ENCODE measurements at places on chromosomes 7 and 10.

DNA sequence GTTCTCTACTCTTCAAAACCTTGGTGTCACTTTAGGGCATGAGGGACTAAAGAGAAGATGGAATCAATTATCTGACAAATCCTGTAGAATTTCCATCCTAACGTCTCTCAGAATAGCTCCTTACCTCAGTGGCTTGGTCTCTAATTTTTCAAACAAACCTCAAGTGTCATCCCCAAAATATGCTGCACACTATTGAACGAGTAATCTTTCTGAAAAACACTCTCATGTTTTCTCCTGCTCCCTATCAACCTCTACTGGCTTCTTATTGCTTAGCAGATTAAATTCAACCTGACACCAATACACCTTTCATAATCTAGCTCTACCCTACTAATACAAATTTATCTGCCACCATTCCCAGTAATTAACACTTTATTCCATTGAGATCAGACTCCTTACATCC lies 8.5 kb downstream of the CNOT4 start:
- no peak for DNase-seq

- DNase-seq: no peak
These were observed 52.7 kb downstream of the GNA12 start for GRCh38 chr7:2791390-2791789.

- no peak for DNase-seq
These were observed 215.6 kb downstream of the GPR37 start for GRCh38 chr7:124550036-124550435.

GRCh38 chr10:117425974-117426566 lies 50.8 kb upstream of the PDZD8 start:
- no peak for DNase-seq

DNA sequence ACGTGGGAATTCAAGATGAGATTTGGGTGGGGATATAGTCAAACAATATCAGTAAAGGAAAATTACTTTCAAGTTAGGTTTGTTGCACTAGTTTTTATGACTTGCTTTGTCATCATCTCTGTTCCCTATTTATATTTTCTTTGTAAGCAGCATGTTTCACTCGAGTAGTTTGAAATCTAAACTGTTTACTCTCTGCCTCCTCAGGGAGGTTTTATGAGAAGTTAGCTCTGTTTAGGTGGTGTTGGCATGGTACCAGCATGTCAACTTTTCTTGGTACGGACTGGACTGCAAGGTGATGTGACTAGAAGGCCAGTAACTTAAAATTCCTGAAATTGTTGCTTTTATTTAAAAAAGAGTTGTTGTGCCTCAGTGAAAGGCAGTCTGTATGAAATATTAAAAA lies 59.2 kb upstream of the MTPN start:
- no peak for DNase-seq

- DNase-seq: no peak
These were observed 7.8 kb downstream of the CRHR2 start for GRCh38 chr7:30674420-30674819.

GRCh38 chr7:159096736-159097581 lies 47.7 kb downstream of the VIPR2 start:
- DNase-seq: no peak

- DNase-seq: no peak
These were observed 27.1 kb upstream of the SOSTDC1 start for GRCh38 chr7:16492513-16493062.

- no peak for DNase-seq
These were observed 7.2 kb downstream of the SFMBT2 start for GRCh38 chr10:7403620-7404019.

DNA sequence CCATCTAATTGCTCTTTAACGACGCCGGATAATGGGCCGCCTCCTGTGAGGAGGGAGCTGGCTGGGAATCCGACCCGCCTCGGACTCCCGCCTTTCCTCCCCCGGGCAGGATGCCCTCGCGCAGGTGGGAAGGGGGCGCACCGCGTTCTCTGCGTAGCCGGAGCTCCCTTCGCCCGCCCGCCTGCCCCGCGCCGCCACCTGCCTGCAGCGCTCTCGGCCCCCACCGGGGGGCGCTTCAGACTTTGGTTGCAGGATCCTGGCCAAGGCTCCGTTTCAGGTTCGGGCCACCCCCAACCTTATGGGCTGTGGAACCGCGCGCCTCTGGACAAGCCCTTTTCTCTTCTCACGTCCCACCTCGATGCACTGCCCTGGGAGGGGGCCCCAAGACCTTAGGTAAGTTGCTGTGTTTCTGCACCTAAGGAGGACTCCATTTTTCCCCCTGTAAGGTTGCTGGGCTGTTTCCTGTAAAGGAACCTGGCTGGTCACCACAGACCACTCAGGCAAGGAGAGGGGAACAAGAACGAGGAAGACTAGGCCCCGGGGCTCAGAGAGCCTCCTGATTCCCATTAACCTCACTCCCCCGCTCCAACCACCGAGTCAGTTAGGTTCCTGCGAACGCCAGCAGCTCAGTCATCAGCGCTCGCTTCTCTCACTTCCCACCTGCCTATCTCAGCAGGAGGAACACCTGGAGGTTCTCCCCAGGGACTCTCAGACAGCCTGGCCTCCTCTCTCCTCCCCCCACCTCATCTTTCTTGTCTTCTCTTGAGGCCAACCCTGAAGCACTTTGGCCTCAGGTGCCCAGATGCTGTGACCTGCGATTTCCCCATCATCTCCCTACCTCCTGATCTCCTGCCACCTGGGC lies 11.3 kb upstream of the KAZALD1 start:
- DNase-seq: peak; percentile 54
